ENCODE measurements at places on chromosomes 5 and 9.

- DNase-seq, result no peak
Observed at GRCh38 chr5:21263361-21263760, 1275.4 kb upstream of the CDH18 start.

GRCh38 chr5:145237843-145238242 is 597.3 kb downstream of the PRELID2 start:
- no peak for DNase-seq

- no peak for DNase-seq
Observed at GRCh38 chr5:4081059-4081458, 485.4 kb downstream of the IRX1 start.

DNA sequence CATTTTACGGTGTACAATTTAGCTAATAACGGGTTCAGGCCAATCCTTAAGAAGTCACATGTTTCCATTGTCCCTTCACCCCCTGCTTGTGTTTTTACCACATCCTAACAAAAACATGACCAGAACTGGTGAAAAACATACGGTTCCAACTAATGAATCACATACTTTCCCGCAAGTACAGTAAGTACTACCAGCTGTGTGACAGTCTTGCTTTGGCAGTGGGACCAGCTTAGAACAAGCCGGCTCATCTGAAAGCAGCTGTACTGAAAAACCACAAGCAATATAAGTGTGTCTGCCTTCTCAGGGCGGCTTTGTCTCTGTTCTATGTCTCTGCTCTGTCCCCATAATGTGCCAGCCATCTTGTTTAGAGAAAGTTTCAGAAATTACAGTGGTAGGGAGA is 242.5 kb downstream of the BNC2 start:
- no peak for DNase-seq

DNA sequence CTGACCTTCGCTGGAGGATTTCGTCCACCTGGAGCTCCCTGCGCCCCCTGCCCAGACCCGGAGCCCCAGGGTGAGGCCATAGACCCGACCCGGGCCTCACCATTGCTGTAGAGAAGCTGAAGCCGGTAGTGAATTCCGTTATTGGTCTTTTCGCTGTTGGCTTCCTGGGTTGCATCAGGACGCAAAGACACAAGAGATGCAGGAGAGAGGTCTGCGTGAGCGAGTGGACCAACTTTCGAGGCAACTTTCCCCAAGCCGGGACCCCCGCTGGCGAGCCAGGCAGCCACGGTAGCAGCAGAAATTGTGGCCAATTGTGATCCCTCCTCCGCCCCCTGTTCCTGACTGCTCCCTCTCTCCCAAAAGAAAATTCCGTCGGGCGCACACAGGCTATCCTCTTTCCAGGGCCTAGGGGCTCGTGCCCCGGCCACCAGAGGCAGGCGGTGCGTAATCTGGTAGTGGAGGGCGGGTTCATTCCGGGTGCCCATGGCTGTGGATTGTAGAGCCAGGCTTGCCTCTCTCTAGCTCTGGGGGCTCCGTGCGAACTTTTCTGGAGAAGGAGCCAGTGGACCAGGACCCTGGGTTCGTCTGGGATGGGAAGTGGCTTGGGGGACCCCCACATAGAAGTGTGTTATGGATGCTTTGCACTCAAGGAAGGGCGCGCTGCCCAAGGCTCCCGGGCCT is 3.3 kb downstream of the EBF1 start:
- DNase-seq, result no peak

DNA sequence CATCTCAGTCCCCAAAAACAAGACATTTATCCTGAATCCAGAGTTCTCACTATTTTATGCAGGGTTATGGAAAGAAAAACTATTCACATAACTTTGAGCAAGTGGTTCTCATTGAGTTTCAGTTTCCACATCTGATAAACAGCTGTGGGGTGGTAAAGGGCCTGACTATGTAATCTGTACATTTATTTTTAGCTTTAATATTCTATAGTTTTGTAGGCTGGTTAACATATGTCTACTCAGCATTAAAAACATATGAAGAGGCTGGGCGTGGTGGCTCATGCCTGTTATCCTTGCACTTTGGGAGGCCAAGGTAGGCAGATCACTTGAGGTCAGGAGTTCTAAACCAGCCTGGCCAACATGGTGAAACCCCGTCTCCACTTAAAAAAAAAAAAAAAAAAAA is 301.5 kb upstream of the CCNG1 start:
- no peak for DNase-seq

DNA sequence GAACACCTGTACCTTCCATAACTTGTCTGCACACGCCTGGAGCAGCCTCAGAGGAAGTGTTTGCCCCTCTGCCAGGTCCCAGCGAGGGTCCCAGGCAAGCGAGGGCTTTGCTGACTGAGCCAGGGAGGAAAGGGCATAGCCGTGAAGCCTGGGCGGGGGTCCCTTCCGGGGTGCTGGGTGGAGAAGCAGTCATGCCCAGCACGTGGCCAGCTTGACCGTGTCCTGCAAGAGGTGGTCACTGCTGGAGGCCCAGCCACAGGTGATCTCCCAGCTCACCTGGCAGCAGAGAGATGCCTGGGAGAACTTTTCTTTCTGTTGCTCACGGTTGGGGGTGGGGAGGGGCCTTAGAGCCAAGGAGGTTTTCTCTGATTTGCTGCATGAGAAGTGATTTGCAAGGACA is 195.3 kb downstream of the CACNA1B start:
- DNase-seq, result no peak

DNA sequence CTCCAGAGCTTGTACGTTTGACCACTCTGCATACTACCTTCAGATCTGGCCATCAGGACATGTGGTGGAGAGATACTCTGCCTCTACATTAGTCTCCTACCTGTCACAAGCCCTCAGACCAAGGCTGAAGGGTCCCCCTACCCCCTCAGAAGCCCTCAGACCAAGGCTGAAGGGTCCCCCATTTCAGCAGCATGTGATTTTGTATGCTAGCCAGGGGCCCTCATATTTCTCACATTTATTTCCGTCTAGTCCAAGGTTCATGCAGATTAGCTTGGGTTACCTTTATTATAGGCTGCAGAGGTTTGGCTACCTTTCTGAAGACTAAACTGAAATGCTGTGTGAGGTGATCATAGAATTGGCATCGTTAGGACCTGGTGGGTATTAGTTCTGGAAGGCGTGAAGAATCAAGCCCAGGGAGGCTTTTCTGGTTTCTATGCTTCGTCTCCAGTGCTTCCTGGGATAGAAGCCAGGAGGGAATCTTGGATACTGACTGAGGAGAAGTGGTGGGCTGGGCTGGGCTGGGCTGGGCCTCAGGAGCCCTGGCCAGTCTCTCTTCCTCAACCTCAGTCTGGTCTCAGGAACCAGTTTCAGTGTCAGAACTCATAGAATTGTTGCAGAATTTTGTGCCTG is 2.8 kb downstream of the SMIM32 start:
- DNase-seq, result no peak

DNA sequence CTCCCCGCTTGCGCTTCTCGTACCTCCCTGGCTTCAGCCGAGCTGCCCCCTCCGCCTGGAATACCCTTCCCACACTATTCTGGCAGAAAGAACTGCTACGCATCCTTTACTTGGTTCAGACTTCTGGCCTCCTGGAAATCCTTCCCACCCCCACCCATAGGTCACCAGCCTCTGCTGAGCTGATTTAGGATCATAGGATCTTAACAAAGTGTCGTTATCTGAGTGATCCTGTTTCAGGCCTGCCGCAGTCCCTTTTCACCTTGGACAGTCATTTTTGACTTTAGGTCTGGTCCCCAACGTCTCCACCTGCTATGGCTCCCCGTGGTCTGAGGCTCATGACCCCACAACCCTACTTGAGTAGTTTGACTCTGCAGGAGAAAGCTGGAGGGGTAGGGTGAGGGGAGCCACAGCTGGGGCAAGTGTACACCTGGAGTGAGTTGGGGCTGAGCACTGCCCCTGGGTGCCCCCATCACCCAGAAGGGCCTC is 27.3 kb downstream of the EGR1 start:
- DNase-seq, result no peak

GRCh38 chr9:19665146-19665863 is 123.5 kb downstream of the SLC24A2 start:
- DNase-seq, result no peak

DNA sequence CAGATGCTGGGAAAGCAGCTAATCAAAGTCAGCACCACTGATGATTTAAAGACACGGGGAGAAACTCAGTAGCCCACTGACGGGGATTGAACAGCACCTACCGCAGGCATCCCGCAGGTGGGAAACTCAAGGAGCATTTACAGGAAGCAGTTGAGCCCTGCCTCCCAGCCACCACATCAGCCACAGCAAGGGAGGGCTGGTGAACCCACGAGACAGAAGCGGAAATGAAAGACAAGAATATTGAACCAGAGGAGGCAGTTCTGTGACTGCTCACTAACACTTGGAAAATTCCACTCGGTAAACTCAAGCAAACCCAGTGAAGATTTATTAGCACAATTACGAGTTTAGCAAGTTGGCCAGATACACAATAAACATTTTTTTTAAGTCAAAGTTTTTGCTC is 10.6 kb upstream of the FAM163B start:
- peak; percentile 46 for DNase-seq

- DNase-seq, result peak; percentile 79
Observed at GRCh38 chr5:177300236-177300880, 3.2 kb downstream of the RAB24 start.

GRCh38 chr5:179974946-179975712 is 67.4 kb upstream of the TBC1D9B start:
- DNase-seq, result peak; percentile 62

- DNase-seq, result no peak
Observed at GRCh38 chr9:98144076-98144475, 25.1 kb upstream of the TRIM14 start.
